ENCODE measurements at places on chromosomes 6 and 20.

DNA sequence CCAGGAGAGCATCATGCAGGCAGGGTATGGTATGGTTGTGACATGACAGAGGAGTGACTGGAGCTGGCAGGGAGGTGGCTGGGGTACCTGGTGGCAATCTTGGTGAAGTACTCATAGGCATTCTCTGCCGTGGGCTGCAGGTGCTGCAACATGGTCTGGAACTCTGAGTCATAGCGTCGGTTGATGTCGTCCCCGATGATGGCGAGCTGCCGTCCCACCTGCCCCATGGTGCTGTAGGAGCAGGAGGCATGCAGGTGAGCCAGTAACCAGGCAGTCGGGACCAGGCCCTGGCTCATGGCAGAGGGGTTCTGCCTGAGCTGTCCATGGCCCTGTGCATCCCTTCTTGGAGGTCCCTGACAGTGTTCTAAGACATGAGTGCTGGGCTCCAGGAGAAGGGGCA, 4.9 kb downstream of the BAK1 start:
- H3K36me3 ChIP-seq = peaks cover 50% of the 10 kb centered on the region
- DNase-seq = no peak
- peaks cover 34% of the 10 kb centered on the region for H3K4me1 ChIP-seq
- H3K4me3 ChIP-seq = no peak overlapping the region

GRCh38 chr6:135722190-135722589, 129.3 kb upstream of the PDE7B start:
- H3K27ac ChIP-seq = no peak overlapping the region
- no peak for DNase-seq
- no peaks in the 10 kb centered on the region for H3K27me3 ChIP-seq
- H3K4me3 ChIP-seq = no peak overlapping the region
- H3K4me1 ChIP-seq = no peaks in the 10 kb centered on the region
- H3K36me3 ChIP-seq = no peaks in the 10 kb centered on the region

- no peak for DNase-seq
- no peaks in the 10 kb centered on the region for H3K27me3 ChIP-seq
- no peak overlapping the region for H3K4me3 ChIP-seq
- peaks cover 8% of the 10 kb centered on the region for H3K36me3 ChIP-seq
- peaks cover 5% of the 10 kb centered on the region for H3K4me1 ChIP-seq
- H3K27ac ChIP-seq = no peak overlapping the region
These were observed 2.6 kb downstream of the CD164 start for GRCh38 chr6:109379711-109380110.

DNA sequence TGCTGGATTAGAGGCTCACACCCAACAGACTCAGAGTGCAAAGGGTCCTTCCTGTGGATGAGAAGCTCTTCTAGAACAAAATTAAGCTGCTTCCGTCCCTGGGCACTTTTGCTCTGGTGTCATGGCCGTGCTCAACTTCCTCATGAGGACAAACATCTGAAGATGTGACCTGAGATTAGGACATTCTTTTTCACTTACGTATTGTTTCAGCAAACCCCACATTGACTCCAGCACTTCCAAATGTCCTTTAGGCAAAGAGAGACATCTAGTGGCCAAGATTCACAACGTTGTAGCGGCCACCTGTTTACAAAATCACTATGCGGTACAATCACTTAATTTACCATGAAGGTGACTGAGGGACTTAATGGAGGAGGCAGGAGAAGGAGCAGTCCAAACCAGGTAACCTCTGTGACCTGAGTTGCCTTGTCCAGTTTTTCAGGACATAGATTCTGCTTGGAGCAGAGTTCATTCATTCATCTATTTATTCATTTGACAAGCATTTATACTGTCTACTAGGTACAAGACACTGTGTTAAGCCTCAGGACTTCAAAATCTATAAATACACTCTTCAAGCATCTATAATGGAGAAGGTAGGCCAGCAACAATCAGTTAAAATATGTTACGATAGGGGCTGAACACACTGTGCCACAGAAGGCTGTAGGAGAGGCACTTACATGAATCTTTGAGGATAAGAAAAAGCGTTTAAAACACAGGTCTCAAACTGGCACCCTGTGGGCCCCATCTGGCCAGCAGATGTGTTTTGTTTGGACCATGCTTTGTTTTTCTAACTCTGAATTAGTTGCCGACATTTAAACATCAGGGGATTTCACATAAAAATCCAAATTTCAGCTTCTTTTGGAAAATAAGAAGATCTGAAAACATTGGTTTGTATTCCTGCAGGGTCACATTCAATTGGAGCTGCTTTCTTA, 5.6 kb upstream of the ADGRF1 start:
- no peak overlapping the region for H3K4me3 ChIP-seq
- H3K27me3 ChIP-seq = no peaks in the 10 kb centered on the region
- H3K27ac ChIP-seq = no peak overlapping the region
- no peaks in the 10 kb centered on the region for H3K36me3 ChIP-seq
- peak; percentile 56 for DNase-seq

- no peak for DNase-seq
- no peaks in the 10 kb centered on the region for H3K36me3 ChIP-seq
- H3K4me3 ChIP-seq = no peak overlapping the region
- H3K4me1 ChIP-seq = no peaks in the 10 kb centered on the region
These were observed 106.7 kb upstream of the FLRT3 start for GRCh38 chr20:14444106-14444505.

DNA sequence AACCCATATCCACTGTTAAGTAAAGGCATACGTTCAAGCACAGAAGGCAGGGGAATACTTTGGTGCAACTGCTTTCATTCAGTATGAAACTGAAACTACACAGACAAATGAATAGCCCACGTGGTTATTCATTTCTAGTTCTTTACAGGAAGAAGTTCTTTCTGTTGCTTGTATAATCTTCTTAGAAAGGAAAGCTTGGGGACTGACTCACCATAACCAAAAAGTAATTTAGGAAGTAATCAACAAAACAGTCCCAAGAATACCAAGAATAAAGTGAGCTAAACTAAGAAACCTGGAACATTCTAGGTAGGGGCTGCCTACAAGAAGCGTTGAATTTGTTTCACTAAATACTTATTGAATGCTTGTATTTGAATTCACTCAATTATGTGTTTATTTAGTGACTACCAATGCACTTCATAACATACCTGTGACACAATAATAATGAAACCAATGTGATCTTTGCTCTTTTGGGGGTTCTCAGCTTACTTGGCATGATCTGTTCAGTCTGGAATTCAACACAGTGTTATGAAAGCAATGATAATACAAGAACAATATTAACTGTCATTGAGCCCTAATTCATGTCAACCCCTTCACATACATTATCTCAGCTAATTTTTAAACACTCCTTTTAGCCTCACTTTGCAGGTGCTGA, 25.1 kb upstream of the KIAA0408 start:
- no peaks in the 10 kb centered on the region for H3K36me3 ChIP-seq
- no peak overlapping the region for H3K27ac ChIP-seq
- no peaks in the 10 kb centered on the region for H3K4me1 ChIP-seq
- DNase-seq = no peak
- no peak overlapping the region for H3K4me3 ChIP-seq

DNA sequence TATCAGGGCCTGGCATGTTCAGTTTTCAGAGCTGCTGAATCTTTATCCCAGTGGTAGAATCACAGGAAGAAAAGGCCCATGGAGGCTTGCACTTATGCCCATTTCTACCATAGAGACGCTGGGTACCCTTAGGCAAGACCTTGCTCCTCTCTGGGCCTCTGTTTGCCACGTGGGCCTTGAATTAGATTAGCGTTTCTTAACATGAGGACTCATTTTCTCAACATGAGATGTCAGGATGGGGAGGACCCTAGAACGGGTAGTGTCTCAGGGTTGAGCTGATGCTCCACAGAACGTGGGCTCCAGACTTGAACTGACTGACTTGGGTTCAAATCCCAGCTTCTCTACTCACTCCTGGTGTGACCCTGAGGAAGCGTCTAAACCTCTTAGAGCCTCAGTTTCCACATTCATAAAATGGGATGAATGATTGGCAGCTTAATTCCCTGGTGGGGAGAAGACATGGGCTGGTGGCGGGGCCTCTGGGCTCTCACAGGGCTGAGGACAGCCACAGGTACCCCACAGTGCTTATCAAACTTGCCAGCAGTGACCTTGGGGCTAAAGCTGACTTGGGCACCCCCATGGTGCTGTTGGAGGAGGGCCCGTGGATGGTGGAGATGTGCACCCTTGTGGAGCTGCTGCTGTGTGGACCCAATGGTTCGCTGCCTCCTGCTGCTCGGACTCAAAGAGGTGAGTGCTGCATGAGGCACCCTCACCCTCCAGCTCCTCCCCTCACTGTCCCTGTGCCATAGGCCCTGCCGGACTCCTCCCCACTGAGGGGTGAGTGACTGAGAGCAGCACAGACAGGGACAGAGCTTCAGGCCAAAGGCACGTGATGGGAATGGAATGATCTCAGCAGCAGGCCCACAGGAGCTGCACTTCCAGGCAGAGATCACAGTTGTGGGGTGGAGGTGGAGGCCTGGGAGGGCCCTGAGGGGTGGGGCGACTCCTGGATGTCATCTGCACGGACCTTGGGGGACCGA, 28.2 kb downstream of the SUN5 start:
- H3K27me3 ChIP-seq = no peaks in the 10 kb centered on the region
- no peak for DNase-seq
- peaks cover 47% of the 10 kb centered on the region for H3K4me1 ChIP-seq
- no peaks in the 10 kb centered on the region for H3K36me3 ChIP-seq
- H3K27ac ChIP-seq = no peak overlapping the region
- H3K4me3 ChIP-seq = no peak overlapping the region
